ENCODE measurements at places on chromosomes 1 and 21.

DNA sequence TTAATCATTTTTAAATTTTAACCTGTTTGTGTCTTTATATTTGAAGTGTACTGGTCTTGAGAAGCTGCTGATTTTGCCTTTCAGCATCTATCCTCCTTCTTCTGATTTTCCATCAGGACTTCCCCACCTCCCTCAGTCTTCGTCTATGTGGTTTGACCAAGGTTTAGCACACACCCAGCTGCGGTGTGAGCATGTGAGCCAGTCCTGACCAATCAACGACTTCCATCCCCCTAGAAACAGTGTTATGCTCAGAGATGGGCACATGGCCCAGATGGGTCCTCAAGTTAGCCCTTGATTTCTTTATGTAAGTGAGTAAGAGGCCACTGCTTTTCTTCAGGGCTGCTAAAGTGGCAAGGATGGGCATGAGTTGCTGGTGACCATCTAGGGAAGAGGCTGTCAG is 190.8 kb downstream of the MATN1 start:
- H3K27ac ChIP-seq, result no peak overlapping the region
- H3K4me1 ChIP-seq, result no peaks in the 10 kb centered on the region
- no peak for DNase-seq
- H3K36me3 ChIP-seq, result no peaks in the 10 kb centered on the region

- H3K4me3 ChIP-seq, result no peak overlapping the region
- no peaks in the 10 kb centered on the region for H3K27me3 ChIP-seq
- H3K27ac ChIP-seq, result no peak overlapping the region
- H3K36me3 ChIP-seq, result no peaks in the 10 kb centered on the region
These were observed 391.0 kb downstream of the USH2A start for GRCh38 chr1:216032284-216032683.

DNA sequence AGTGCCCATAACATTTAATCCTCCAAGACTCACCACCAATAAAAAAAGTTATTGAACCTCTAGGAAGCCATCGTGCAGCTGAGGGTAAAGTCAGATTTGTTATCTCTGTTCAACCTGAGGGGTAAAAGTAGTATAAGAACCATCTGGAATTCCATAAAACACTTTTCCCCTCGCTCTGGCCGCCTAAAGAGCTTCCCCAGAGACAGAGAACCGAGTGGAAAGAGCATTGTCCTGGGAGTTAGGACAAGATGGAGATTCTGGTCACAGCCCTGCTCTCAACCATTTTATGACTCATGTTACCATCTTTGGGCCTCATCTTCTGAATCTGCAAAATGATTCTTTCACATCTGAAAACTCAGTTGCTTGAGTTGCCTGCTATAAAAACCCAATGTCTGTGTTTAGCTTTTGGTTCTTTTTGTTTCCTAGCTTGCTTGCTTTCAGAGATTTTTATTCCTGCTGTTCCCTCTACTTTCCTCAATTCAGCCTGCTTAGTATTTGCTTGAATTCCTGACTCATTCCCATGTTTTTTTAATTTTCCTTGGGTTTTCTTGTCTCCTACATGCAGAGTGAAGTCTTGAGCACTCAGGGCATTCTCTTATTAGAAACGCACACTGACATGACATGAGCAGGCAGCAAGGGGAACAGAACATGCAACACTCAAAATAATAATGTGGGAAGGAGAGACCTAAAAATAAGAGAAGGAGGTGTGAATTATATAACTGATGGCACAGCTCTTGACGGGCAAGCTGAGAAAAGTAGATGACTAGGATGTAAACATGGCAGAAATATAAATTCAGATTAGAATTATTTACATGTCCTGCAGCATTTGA is 1.7 kb downstream of the EPHX4 start:
- DNase-seq, result no peak
- H3K27me3 ChIP-seq, result no peaks in the 10 kb centered on the region
- no peak overlapping the region for H3K4me3 ChIP-seq

GRCh38 chr1:36555041-36555440 is 72.3 kb upstream of the CSF3R start:
- no peak overlapping the region for H3K4me3 ChIP-seq
- no peaks in the 10 kb centered on the region for H3K36me3 ChIP-seq
- no peak for DNase-seq
- H3K4me1 ChIP-seq, result no peaks in the 10 kb centered on the region

GRCh38 chr1:170397061-170397460 is 134.9 kb upstream of the GORAB start:
- no peak for DNase-seq
- no peak overlapping the region for H3K4me3 ChIP-seq
- H3K36me3 ChIP-seq, result no peaks in the 10 kb centered on the region
- H3K27me3 ChIP-seq, result no peaks in the 10 kb centered on the region

- H3K27ac ChIP-seq, result no peak overlapping the region
- DNase-seq, result no peak
- no peaks in the 10 kb centered on the region for H3K27me3 ChIP-seq
- H3K4me3 ChIP-seq, result no peak overlapping the region
- H3K36me3 ChIP-seq, result no peaks in the 10 kb centered on the region
These were observed 30.2 kb downstream of the FAM177B start for GRCh38 chr1:222767152-222767571.

DNA sequence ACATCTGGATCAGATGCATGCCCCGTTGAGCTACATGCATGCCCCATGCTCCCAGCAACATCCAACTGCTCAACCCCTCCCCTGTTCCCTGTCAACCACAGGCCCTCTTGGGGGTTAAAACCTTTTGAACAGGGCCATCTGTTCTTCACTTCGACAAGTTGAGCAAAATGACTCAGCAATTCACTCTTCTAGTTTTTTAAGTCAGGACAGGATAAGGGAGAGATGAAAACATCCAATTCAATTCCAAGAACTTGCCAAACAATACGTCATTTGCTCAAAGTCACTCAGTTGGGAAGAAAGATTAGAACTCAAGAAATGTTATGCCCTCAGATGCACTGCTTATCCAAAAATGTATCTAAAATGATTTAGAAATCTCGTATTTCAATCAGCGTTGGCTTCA is 46.1 kb upstream of the MTF2 start:
- no peak for DNase-seq
- no peaks in the 10 kb centered on the region for H3K27me3 ChIP-seq
- H3K27ac ChIP-seq, result no peak overlapping the region
- H3K4me3 ChIP-seq, result no peak overlapping the region
- no peaks in the 10 kb centered on the region for H3K4me1 ChIP-seq

GRCh38 chr1:211330282-211330936 is 3.8 kb downstream of the TRAF5 start:
- no peaks in the 10 kb centered on the region for H3K27me3 ChIP-seq
- DNase-seq, result no peak
- no peaks in the 10 kb centered on the region for H3K36me3 ChIP-seq
- H3K4me1 ChIP-seq, result peaks cover 43% of the 10 kb centered on the region
- no peak overlapping the region for H3K4me3 ChIP-seq

DNA sequence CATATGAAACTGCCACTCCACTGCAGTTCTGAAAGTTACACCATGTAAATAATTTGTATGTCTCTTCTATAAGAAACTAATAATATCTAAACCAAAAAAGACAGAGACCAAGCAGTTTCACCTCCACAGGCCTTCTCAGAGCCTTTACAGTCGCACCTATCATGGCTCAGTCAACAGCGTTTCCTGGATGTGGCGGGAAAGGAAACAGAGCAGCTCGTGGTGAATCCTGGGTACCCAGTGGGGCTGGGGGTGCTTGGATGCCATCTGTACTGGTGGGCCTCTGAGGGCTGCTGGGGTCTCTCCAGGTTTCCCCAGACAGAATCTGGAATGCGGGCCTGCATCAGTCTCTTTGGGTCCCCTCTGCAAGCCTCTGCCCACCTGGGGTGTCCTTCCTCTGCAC is 100.2 kb upstream of the CASZ1 start:
- H3K27ac ChIP-seq, result no peak overlapping the region
- no peaks in the 10 kb centered on the region for H3K4me1 ChIP-seq
- H3K36me3 ChIP-seq, result no peaks in the 10 kb centered on the region
- no peak for DNase-seq
- H3K27me3 ChIP-seq, result peaks cover 23% of the 10 kb centered on the region
- no peak overlapping the region for H3K4me3 ChIP-seq

DNA sequence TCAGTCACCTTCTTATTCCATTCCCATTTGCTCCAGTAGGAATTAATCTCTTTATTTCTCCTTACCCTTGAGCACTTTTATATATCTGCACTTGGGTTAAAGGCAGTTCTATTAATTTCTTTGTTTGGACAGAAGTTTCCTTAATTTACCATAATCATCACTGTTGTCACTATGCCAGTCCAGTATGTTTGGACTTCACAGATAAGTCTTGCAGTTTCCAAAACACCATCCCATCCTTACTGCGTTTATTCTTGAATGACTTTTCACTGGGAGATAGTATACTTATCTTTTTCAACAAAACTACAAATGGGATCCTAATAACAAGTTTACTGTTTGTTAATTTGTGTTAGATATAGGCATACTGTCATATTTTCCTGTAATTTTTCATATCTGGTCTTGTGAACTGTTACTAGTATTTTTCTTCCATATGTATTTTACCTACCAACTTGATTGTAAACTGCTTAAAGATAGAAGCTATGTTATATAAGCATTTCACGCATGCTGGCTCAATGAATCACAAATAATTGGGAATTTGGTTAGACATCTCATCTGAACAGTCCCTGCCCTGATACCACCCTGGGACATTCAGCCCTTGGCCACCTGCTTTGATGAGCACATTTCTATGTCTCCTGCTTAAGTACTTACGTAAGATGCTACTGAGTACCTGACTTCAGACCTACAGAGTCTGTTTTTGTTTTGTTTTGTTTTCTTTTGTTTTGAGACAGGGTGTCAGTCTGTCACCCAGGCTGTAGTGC is 78.2 kb downstream of the OLFML2B start:
- peaks cover 11% of the 10 kb centered on the region for H3K36me3 ChIP-seq
- peaks cover 5% of the 10 kb centered on the region for H3K4me1 ChIP-seq
- DNase-seq, result no peak
- H3K27ac ChIP-seq, result no peak overlapping the region
- no peaks in the 10 kb centered on the region for H3K27me3 ChIP-seq

- DNase-seq, result peak; percentile 46
- H3K27me3 ChIP-seq, result no peaks in the 10 kb centered on the region
- no peak overlapping the region for H3K27ac ChIP-seq
- no peaks in the 10 kb centered on the region for H3K36me3 ChIP-seq
- no peak overlapping the region for H3K4me3 ChIP-seq
- H3K4me1 ChIP-seq, result no peaks in the 10 kb centered on the region
These were observed 149.6 kb downstream of the LMO4 start for GRCh38 chr1:87478231-87478630.

DNA sequence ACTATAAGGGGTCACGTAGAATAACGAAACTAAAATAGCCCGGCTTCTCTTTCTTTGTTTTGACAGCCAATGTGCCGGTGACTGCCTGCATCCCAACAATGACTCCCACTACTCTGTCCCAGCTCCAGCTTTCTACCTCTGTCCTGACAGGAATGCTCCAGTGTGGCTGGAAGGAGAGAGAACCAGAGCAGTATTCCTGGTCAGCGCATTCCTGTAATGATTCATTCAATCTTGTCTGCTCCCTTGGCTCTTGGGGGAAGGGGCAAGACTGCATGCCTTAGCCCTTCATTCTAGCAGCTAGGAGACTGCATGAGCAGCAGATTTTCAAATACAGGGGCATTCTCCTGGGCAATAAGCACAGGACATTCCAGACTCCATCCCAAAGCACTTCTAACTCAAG is 132.1 kb upstream of the PRMT6 start:
- DNase-seq, result no peak
- no peak overlapping the region for H3K27ac ChIP-seq
- H3K27me3 ChIP-seq, result no peaks in the 10 kb centered on the region
- no peaks in the 10 kb centered on the region for H3K4me1 ChIP-seq
- H3K36me3 ChIP-seq, result no peaks in the 10 kb centered on the region
- no peak overlapping the region for H3K4me3 ChIP-seq

DNA sequence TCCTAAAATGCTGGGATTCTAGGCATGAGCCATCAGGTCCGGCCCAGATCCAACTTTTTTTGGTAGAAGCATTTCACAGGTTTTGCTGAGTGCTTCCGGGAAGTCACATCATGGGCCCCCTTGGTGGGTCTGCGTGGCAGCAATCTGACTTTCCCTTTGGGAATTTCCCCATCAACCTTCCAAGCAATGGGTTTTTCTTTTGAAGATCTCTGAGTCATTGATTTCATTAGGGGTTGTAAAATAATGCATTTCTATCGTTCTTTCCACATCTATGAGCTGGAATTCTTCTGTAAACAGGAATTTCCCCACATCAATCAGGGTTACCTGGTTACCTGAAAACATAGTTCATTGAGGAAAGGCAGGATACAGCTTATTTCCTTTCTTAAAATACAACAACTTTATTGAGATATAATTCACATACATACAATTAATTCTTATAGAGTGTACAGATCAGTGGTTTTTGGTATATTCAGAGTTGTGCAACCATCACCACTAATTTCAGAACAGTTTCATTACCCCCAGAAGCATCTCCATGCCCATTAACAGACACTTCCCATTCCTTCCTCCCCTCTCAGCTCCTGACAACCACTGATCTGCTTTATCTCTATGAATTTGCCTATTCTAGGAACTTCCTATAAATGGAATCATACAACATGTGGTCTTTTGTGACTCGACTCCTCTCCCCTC is 9.9 kb upstream of the ZBTB17 start:
- H3K27ac ChIP-seq, result no peak overlapping the region
- H3K4me1 ChIP-seq, result no peaks in the 10 kb centered on the region
- H3K36me3 ChIP-seq, result no peaks in the 10 kb centered on the region
- no peaks in the 10 kb centered on the region for H3K27me3 ChIP-seq
- no peak overlapping the region for H3K4me3 ChIP-seq
- DNase-seq, result no peak

DNA sequence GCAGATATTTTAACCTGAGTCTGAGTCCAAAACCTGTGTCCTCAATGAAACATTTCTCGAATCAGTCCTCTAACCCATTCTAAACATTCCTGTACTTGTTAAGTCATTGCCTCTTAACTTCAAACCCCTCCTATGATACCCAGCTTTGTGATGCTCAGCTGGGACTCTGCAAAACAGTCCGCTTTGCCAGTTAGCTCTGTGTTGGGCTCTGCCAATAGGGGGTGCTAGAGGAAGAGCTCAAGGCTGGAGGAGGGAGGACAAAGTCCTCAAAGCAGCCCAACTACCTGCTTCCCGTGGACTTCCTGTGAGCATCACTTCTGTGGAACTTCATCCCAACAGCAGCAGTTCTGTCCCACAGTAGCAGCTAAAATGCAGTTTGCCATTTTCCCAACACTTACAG is 38.1 kb upstream of the SYT14 start:
- no peaks in the 10 kb centered on the region for H3K4me1 ChIP-seq
- no peak overlapping the region for H3K4me3 ChIP-seq
- no peaks in the 10 kb centered on the region for H3K27me3 ChIP-seq
- H3K36me3 ChIP-seq, result no peaks in the 10 kb centered on the region

GRCh38 chr21:29237110-29238052 is 61.3 kb upstream of the BACH1 start:
- no peaks in the 10 kb centered on the region for H3K27me3 ChIP-seq
- H3K4me1 ChIP-seq, result peaks cover 27% of the 10 kb centered on the region
- H3K4me3 ChIP-seq, result no peak overlapping the region
- no peak for DNase-seq
- no peaks in the 10 kb centered on the region for H3K36me3 ChIP-seq

- H3K27ac ChIP-seq, result peak overlapping the region; percentile 96
- no peaks in the 10 kb centered on the region for H3K27me3 ChIP-seq
- H3K4me1 ChIP-seq, result no peaks in the 10 kb centered on the region
- H3K36me3 ChIP-seq, result no peaks in the 10 kb centered on the region
- peak overlapping the region; percentile 79 for H3K4me3 ChIP-seq
These were observed 13.0 kb downstream of the IFI6 start for GRCh38 chr1:27658951-27659496.

Data from tibial nerve (tissue), 4 donors.